ENCODE measurements at places on chromosomes 3 and 15. TPM values are rescaled to one million over a fixed set of nuclear protein-coding genes. Genes with fewer than 3 reads are reported as not detected.

HDC gene
- not detected for total RNA-seq

EID1 gene
- 342 TPM for total RNA-seq

IQCH gene
- 1.4 TPM for total RNA-seq

MAGEF1 gene
- 12.4 TPM for total RNA-seq

FAM131A gene
- total RNA-seq, result 32.9 TPM

ZSCAN29 gene
- total RNA-seq, result 31.3 TPM

ROPN1B gene
- total RNA-seq, result not detected

EIF4E3 gene
- total RNA-seq, result 2.6 TPM
